NCI-H446 (cell line): ENCODE measurements at places on chromosomes 16 and 17.

GRCh38 chr16:80274576-80275191 lies 266.1 kb upstream of the DYNLRB2 start:
- no peak for DNase-seq

DNA sequence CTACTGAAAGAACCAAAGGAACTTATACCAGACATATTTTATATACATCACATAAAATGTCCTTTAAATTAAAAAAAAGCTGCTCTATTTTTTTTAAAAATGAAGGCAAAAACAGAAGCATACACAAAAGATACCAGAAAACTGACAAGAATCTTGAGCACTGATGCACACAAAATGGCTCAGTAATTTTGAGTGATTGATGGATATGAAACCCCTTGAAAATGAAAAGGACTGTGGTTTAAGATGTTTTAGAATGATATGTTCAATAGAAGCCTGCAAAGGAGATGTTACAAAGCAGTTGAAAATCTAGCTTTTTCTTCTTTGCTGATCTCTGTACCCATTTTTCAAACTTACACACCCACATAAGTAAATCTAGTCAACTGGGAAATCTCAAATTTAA lies 2.7 kb downstream of the C16orf87 start:
- no peak for DNase-seq

DNA sequence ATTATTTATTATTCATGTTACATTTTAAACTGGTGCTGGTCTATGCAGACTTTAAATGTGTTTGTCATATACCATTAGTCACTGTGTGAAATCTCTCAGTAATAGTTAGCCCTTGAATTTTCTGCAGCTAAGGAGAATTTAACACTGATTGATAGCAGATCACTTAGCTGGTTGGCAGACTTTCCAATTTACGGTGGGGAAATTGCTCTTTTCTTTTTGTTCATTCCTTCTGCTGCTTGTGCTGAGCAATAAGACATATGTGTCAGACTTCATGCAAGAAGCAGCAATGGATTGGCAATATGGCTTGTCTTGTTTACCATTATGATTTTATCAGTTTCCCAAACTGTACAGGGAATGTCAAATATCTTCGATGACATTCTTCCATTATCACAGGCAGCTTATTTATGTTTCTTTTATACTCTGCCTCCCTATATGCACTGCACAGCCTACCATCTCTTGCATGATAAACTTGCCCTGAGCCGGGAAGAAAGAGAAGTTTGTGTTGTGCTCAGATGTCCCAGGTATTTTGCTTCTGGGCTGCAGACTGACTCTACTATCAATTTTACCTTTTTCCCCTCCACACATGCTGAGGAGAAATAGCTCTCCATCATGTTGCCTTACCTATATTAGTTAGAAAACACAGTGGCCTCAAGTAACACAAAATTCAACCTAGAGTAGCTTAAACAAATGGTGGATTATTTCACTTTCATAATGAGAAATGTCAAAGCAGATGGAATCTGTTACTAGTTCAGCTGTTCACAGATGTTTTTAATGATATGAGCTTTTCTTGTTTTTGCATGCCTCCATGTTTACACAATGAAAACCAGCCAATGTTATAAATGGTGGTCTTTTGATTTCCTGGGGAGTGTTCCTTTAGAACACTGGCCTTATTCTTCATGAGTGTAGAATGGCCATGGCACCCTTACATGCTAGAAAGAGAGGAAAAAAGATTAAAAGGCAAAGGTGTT lies 968.1 kb upstream of the GOT2 start:
- no peak for DNase-seq

GRCh38 chr16:86191663-86192062 lies 292.7 kb downstream of the IRF8 start:
- no peak for DNase-seq
